Kidney capillary endothelial cell (primary cell): ENCODE measurements at places on chromosomes 11 and 22.

DNA sequence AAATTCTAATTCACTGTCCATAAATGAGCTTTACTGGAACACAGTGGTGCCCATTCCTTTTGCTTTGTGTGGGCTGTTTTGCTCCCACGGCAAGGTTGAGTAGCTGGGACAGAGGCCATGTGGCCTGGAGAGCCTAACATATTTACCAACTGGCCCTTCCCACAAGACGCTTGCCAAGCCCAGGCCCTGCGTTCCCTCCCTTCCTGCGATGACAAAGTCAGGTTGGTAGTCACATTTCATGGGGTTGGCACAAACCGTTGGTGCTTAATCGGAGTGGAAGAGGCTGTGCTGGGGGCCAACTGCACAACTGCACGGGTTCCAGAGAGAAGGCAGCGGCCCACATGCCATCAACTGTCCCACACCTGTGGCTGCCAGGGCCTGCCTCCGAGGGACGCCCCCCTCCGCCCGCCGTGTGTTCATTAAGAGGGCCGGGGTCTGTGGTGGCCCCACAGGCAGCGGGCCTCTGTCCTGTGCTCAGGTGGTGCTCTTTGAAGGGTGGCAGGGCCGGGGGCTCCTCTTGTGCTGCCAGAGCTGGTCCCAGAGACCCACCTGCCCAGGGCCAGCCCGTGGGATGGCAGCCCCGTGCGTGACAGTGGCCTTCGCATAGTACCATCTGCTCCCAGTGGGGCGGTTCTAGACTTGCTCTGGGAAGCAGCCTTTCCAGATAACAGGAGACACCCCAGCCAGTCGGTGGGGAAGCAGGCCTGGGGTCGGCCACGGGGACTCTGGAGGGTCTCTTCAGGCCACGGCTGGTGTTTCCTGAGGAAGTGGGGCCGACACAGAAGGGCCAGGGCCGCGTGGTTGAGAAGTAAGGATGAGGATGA is 81.5 kb upstream of the CLDN5 start:
- DNase-seq = no peak

GRCh38 chr11:96156379-96156722 is 186.6 kb downstream of the MAML2 start:
- DNase-seq = no peak

DNA sequence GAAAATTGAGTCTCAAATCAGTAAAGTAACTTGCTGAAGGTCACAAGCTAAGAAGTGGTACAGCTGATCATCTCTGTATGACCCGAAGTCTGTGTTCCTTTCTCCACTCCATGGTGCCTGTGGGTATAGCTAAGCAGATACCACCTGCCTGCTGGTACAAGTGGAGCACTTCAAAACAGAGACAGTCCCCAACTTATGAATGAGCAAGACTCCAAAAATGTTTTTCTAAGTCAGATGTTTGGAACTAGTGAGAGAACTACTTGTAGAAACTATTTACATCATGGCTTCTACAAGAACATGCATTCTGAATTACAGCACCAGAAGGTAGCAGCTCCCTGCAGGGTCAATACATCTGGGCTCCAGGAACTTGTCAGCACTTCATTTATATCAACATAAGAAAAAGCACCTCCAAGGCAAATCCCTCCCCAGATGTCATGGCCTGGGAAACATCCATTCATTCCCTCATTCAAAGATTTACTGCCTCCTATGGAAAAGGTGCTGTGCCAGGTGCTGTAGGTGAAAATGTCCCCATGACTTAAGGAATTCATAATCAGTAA is 94.7 kb downstream of the SERGEF start:
- no peak for DNase-seq

- DNase-seq = no peak
Observed at GRCh38 chr22:36405671-36406538, 18.1 kb upstream of the MYH9 start.

DNA sequence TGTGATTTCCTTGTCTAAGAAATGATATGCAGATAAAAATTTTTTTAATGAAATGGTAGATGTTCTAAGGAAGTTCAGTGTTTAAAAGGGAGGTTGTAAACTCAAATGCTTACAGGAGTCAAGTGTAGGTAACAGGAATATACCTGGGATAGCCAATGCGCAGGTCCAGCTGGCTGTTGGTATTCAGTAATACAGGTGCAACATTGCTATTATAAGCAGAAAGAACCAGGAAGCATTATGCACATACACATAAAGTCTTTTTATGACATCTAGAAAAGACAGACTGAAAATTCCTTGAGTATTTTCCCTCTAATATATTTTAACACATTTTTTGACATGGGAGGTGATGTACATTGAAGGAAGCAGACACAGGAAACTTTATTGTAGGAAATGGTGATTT is 43.6 kb upstream of the B3GNT6 start:
- no peak for DNase-seq

DNA sequence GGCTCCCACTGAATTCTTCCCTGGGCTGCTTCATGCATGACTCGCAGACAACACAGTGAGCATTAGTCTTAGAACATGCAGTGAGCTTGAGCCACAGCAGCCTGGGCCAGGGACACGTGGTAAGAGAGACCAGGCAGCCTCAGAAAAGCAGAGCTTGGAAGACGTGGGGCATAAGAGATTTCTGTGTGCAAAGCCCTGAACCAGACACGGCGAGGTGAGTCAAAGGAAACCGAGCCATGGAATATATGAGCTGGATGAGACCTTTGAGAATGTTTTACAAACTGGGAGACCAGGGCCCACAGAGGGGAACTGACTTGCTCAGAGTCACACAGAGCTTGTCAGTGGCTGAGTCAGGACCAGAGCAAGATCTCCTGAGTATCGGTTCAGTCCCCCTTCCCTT is 8.5 kb upstream of the FXYD6 start:
- DNase-seq = no peak

DNA sequence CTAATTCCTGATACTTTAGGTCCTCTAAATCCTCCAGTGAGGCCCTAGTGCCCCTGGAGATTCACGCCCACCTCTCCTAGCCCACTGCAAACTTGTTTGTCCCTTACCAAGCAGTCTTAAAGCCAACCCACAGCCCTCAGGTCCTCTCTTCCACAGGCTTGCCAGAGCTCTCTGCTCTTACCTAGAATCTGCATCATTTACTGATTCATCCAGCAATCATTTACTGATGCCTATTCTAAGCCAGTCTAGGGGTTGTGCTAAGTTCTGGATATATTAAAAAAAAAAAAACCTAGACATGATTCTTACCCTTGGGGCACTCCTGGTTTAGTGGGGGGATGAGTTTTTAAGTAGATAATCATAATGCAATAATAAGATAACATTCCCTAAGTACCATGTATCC is 43.0 kb upstream of the PLET1 start:
- DNase-seq = no peak

GRCh38 chr11:72743321-72744221 is 8.6 kb downstream of the ARAP1 start:
- no peak for DNase-seq

- no peak for DNase-seq
Observed at GRCh38 chr11:12473381-12473780, 96.0 kb downstream of the PARVA start.

DNA sequence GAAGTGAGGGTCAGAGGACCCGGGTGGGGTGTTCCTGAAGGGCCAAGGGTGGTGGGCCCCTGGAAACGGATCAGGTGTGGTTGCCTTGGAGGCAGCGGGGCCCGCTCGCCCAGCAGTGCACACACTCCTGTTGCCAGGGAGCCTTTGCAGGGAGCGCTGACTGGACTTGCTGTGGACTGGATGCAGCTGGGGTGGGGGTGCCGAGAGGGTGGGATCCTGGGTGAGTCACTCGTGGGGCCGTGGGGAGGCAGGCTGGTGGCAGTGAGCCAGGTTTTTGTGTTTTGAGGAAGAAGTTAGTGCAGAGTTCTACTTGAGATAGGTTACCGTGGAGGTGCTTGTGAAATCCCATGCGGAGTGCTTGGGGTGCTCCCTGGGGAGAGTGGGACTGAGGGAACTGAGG is 1.3 kb downstream of the MRPL23 start:
- DNase-seq = no peak

DNA sequence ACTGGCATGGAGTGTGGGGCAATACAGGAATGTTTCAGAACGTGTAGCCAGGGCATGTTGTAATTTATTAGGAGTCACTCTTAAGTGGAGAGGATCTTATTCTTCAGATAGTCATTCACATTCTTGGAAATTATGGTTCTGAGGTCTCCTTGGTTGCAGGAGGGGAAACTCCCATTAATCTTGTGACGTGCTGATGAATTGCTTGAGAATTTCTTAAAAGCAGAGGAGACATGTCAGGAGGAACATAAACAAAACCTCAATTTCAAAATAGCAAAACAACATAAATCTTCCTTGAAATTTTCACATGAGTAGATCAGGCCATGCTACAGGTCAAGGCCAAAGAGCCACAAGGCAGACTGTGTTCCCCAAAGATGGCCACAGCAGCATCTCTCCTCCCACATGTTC is 50.4 kb downstream of the ADM start:
- no peak for DNase-seq

- no peak for DNase-seq
Observed at GRCh38 chr11:122344215-122344614, 228.2 kb upstream of the BLID start.

DNA sequence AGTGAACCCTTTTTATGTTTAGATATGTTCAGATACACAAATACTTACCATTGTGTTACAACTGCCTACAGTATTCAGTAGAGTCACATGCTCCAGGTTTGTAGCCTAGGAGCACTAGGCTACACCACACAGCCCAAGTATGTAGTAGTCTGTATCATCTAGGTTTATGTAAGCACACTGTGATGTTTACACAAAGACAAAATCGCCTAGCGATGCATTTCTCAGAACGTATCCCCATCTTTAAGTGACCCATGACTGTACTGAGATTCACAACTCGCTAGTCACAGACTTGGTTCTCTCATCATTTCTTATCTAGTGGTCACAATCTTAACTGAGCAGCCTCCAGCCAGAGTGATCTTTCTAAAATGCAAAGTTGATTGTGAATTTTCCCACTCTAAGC is 119.2 kb downstream of the RASSF10 start:
- DNase-seq = no peak

DNA sequence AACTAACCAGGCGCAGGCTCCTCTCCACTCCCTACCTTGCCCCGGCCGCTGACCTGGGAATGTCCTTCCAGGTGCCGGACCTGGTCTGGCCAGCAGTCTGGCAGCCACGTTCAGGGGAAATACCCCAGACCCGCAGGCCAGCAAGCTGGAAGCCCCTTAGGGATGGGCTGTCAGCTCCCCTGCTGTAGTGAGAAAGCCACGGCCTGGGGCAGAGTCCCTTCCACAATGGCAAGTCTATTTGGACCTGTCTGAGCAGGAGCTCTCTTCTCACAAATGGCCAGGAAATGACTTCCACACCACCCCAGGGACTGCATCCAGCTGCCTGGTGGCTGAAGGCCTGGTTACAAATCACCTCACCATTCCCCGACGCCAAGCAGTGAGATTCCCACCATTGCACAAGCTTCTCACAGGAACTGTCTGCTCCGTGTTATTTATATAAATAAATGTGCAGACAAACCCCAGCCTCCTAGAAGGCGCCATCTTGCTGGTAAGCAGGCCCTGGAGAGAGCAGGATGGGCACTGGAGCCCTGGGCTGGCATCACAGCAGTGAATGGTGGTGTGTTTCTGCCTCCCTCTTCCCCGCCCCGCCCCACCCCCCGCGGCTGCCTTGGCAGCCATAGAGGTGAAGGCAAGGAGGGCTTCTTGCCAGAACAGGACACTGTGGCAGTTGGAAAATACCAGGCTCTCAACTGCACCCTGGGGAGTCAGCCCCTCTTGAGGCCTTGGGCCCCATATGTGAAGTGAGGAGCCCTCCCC is 23.7 kb downstream of the RSPH14 start:
- DNase-seq = no peak

- DNase-seq = no peak
Observed at GRCh38 chr11:70002433-70002832, 75.7 kb upstream of the ANO1 start.

DNA sequence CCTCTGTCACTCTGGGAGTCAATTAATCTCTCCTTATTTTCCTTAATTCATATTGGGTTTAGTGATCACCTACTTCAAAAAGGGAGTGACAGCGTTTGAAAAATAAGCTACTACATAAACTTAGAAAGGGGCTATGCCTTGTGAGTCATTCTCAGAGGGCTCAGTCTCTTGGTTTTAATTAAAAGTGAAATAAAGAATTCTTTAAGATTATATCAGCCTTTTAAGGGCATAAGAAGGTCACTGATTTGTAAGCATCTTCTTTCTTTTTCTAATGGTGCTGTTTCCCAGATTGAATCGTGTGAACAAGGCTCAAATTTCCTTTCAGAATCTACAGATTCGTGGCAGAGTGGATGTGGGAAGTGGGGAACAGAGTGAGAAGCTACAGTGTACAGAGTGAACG is 636.2 kb upstream of the CCDC90B start:
- no peak for DNase-seq

GRCh38 chr11:57539342-57539741 is 1.9 kb downstream of the SMTNL1 start:
- DNase-seq = no peak

DNA sequence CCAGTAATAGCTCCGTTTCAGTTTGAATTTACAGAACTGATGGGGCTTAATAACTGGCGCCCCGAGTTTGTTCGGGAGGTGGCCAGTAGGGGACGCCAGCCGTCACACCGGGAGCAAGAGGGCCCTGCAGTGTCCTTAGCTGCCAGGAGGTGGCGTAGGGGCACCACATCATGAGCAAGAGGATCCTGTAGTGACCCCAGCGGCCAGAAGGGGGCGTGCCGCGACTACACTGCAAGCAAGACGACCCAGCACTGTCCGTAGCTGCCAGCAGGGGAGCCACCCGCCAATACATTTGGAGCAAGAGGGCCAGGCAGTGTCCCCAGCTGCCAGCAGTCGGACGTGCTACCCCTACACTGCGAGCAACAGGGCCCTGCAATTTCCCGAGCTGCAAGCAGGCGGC is 663.7 kb upstream of the B3GAT1 start:
- peak; percentile 36 for DNase-seq

DNA sequence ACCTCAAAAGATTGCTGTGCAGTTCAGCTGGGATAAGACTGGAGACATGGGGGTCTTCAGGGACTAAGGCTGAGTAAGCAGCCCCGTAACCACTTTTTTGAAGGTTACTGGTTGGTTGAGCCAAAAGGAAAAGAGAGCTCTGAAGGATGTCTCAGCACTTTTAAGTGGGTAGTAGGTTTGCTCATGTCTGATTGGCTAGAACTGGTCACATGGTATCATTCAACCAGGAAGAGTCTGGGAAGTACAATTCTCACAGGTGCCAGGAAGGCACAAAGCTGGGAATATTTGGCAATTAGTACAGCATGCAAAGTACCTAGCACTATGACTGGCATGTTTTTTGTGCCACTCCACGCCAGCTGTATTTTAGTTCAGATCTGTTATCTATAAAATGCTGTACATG is 58.1 kb downstream of the SNX19 start:
- DNase-seq = no peak

- no peak for DNase-seq
Observed at GRCh38 chr22:28826921-28827320, 26.6 kb upstream of the XBP1 start.
